ENCODE measurements at places on chromosomes 6 and 20.

- no peak for DNase-seq
Measured at GRCh38 chr20:38065764-38066375, 32.3 kb downstream of the RPRD1B start.

DNA sequence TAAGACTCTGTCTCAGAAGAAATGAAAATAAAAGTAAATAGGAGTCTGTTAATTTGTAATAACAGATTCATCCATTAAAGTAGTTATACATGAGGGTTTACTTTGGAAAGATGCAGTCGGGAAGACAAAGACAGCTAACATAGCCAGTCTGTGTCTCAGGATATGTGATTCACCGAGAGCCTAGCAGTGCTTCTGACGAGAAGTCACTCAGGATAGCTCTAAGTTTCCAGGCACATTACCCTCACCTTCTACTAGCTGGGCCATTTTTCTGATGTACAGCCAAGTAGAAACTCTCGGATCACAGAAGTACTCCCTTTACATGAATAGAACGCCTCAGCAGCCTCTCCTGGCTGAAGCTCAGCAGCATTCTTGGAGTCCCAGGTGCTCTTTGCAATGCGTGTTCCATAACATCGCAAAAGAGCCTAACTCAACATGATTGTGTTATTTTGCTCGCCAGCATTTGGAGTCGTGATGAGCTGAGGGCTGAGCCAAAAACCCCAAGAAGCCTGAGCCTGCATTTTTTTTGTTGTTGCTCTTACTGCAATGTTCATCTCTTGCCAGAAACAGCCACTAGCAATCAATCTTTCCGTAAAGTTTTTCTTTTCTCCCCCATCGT, 22.4 kb upstream of the TASP1 start:
- no peak for DNase-seq

DNA sequence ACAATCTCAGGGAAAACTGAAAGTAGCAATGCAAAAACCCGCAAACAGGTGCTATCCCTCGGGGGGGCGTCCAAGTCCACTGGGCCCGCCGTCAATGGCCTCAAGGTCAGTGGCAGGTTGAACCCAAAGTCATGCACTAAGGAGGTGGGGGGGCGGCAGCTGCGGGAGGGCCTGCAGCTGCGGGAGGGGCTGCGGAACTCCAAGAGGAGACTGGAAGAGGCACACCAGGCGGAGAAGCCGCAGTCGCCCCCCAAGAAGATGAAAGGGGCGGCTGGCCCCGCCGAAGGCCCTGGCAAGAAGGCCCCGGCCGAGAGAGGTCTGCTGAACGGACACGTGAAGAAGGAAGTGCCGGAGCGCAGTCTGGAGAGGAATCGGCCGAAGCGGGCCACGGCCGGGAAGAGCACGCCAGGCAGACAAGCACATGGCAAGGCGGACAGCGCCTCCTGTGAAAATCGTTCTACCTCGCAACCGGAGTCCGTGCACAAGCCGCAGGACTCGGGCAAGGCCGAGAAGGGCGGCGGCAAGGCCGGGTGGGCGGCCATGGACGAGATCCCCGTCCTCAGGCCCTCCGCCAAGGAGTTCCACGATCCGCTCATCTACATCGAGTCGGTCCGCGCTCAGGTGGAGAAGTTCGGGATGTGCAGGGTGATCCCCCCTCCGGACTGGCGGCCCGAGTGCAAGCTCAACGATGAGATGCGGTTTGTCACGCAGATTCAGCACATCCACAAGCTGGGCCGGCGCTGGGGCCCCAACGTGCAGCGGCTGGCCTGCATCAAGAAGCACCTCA, 166.3 kb downstream of the DTNBP1 start:
- no peak for DNase-seq

DNA sequence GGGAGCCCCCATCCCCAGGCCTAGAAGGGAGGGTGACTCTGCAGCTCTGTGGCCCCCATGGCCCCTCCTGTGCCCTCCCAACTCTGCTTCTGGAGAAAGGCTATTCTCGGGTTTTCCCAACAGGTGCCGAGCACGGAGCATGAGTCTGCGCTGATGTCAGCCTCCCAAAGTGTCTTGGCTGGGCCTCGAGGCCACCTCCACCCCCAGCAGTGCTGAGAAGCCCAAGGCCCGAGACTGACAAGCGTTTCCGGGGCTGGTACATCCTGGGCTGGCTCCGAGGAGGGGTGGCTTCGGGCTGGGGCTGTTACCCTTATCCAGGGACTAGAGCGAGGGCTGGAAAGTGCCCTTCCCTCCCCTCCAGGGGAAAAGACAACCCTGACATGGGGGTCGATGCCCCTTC, 60.2 kb upstream of the GATA5 start:
- no peak for DNase-seq

DNA sequence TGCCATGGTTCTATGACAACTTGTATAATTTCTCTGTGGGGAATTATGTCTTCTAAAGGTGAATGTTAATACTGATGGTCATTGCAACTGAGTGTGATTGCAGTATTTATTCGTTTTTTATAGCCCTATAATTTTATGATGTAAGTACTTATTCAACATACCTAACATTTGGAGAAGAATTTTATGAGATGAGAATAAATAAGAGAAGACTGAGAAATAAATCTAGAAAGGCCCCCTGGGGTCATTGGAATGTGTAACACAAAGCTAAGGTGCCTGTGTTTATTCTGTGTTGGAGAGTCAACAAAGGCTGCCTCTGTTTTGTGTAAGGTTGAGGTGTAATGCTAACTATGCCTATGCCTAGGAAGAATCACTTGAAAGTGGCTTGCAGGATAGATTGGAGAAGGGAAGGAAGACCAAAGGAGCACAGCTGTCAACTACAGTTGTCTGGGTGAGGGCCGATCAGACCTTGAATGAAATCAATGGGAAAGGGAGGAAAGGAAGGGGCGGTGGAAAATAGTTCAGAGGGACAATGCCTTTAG, 1076.7 kb downstream of the KIF16B start:
- DNase-seq = no peak

GRCh38 chr20:11754451-11754850, 163.2 kb upstream of the BTBD3 start:
- no peak for DNase-seq

All from cardiac fibroblast (primary cell).